Erythroblast (primary cell): ENCODE measurements at places on chromosomes 6 and 20.
A peak's percentile ranks its signal among the peaks of the same experiment; 100 is the strongest.

DNA sequence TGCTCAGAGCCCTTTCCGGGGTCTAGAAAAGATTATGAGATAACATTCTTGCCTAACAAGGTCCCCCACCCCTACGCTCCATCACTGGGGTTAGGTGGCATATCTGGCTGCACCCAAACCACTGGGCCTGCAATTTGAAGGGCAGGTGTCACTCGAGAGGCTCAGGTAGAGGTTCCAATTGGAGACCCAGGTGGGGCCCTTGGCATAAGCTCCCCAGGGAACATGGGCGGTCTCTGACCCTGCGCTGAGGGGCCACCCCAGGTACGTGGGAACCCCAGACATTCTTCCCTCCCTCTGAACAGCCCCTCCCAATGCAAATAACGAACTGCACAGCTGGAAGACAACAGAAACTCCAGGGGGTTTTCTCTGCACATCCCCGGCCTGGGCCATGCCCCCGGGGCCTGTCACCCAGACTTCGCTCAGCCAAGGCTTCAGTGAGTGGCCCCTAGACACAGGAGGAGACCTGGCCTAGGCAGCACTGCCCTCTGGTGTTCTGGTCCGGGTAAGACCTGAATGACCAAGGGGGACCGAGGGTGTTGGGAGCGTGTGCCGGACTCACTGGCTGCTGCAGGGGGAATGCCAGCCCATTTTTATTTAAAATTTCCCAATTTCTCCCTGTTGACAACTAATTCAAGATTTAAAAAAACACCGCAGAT, 47.5 kb downstream of the DSTN start:
- peak; percentile 73 for DNase-seq

DNA sequence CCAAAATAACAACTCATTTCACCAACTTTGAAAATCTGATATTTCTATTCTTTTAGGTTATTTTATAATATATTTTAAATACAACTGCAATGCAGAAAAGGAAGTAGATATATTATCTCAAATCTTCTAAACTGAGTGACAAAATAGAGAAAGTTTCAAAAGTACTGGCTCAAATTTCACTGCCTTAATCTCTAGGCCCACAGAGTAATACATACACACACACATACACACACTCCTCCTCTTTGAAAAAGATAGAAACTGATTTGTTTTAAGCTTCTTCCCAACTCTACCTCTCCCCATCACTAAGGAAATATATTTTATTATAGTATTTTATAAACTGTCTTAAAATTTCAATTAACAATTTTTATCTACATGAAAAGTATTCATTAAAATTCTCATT, 36.2 kb downstream of the ARHGAP18 start:
- DNase-seq, result no peak

- no peak for DNase-seq
Measured at GRCh38 chr6:29925727-29926412, 16.5 kb upstream of the HLA-A start.

DNA sequence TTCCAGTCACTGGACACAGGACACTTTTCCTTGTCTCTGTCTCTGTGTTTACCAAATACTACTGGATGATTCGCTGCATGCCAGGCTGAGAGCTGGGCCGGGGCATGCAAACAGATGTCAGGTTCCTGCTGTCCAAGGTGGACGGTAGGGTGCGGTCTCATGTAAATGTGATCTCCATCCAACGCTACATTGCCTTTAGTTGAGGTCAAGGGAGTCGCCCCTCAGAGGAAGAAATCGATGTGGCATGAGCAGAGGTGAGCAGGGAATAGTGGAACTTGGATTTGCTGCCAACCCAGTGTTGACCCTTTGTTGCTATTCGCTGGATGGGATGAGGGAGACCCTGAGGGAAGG, 9.8 kb upstream of the TOX2 start:
- DNase-seq, result no peak

- DNase-seq, result no peak
Measured at GRCh38 chr6:17353440-17354175, 39.8 kb upstream of the CAP2 start.

DNA sequence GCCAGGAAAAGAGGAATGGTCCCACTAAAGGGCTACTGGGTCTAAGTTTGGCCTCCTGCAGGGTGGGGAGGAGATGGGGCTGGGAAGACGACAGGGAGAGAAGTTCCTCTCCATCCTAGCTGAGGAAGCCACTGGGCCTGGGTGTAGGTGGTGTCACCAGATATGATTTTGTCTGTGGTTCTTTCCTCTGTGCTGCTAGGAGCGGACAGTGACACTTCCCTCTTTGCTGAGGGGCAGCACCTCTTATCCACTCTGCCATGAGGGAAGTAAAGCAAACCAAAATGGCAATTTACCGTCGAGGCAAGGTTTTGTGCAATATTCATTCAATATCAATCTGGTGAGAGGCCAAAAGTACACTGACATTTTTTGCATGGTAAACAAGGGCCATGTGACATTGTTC, 33.0 kb upstream of the NR2E1 start:
- no peak for DNase-seq

DNA sequence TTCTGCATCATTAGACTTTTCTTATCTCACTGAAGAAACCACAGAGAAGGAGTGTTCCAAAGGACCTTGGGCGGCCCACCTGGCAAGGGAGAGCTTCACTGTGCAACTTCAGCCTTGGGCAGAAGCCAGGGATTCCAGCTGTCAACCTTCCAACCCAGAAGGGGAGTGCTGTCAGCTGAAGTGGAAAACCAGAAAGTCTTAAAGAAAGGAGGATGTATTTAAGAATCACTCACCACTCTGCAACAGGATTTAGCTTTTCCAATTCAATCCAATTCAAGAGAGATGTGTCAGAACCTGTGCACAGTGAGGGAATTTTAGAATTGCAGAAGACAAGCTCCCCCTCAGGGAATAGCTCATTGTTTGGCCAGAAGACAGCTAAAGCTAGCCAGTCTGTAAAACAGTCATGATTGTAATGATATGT, 553.7 kb downstream of the CD83 start:
- DNase-seq, result no peak

GRCh38 chr6:5162355-5162754, 77.2 kb downstream of the PPP1R3G start:
- peak; percentile 15 for DNase-seq
